ENCODE measurements at places on chromosomes 4 and X.

GRCh38 chr4:97457253-97457652, 686.0 kb downstream of the STPG2 start:
- DNase-seq: no peak

GRCh38 chr4:58163156-58163555, 1053.0 kb upstream of the IGFBP7 start:
- no peak for DNase-seq

DNA sequence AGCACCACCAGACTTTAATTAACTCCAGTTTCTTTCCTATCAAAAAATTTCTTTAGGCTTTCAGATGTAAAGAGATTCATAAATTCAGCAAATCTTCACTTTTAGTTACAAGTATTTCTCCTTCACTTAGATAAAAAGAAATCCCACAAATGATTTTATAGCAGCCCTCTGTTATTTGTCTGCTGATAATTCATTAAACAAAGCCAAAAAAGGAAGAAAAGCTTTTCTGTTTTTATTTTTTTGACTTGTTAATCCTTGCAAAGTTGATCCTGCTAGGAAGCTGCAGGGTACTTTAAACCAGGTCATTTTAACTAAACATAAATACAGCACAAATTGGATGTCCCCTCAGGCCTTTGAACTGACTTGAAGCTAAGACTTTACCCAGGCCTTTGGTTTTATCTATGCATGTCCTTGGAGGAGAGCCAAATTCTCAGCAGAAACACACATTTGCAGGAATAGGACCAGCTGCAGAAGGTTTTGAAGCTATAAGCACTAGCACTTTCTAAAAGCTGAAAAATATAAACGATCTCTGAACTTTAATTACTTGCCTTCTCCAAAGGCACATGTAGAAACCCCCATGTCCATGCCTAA, 57.5 kb downstream of the PCDH18 start:
- no peak for DNase-seq

- no peak for DNase-seq
Measured at GRCh38 chr4:153143527-153144348, 60.5 kb upstream of the TRIM2 start.

DNA sequence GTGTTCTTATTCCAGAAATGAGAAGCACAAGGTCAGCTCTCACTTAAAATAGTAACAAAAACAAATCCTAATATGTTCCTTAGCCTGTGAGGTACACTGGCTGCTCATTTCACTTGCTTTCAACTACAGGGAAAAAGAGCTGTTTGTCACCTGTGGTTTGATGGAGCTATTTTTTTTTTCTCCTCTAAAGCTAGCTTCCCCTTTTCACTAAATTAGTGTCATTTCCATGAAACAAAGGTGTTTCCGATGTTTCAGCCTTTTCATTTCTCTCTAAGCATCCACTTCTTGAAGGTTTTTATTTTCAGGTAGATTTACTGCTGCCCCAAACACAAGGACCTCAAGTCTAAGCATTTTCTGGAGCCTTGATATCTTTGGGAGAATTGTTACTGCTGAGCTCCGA, 148.6 kb downstream of the RBMX2 start:
- DNase-seq: no peak

GRCh38 chrX:675279-675954, 44.8 kb downstream of the SHOX start:
- DNase-seq: no peak

GRCh38 chrX:101682723-101683122, 23.1 kb upstream of the ARMCX2 start:
- DNase-seq: no peak

GRCh38 chrX:19886883-19887531, 393 bp downstream of the SH3KBP1 start:
- no peak for DNase-seq

DNA sequence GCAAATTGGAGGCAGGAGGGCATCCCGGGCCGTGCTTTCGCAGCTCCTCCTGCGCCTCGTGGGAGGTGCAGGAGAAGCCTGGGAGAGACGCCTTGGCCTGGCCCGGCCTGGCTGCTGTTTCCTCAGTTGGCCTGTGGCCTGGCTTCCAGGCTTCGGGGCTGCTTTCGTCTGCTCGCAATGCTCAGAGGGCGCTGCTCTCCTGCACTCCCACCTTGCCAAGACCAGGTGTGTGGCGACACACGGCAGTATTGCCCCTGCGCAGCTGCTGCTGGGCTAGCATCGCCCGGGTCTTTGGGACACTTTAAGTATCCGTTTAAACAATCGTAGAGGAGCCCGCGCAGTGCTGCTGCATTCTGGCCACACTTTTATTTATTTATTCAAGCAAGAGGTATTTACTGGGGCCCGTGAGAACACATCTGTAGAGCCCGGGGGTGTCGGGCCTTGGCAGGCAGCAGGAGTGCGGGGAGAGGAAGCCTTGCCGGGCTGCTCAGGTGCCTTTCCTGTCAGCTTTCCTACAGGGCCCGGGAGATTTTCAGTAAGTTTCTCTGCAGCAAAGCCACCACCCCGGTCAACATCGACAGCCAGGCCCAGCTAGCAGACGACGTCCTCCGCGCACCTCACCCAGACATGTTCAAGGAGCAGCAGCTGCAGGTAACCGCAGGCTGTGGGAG, 26.2 kb upstream of the HGFAC start:
- DNase-seq: no peak

- no peak for DNase-seq
Measured at GRCh38 chr4:95510145-95510544, 38.6 kb downstream of the UNC5C start.

DNA sequence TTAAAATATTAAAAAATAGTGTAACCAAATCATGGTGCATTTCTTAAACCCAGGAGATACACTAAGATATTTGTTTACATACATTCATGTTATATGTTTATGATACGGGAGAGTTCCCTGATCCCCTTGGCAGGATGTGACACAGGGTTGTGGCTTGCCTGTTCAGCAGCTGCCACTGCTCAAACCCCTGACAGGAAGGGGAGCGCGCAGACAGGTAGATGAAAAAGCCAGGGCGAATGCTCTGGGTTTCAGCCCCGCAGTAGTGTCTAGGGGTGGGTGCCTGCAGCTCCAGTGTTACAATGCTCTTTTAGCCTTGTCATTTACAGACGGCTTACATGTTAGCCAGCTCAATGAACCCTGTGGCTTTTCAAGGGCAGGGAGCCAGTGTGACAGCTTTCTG, 1343.8 kb upstream of the IGFBP7 start:
- DNase-seq: no peak

- no peak for DNase-seq
Measured at GRCh38 chr4:168535689-168536088, 38.8 kb downstream of the PALLD start.

- DNase-seq: no peak
Measured at GRCh38 chr4:99947608-99948007, 1.2 kb upstream of the DNAJB14 start.

DNA sequence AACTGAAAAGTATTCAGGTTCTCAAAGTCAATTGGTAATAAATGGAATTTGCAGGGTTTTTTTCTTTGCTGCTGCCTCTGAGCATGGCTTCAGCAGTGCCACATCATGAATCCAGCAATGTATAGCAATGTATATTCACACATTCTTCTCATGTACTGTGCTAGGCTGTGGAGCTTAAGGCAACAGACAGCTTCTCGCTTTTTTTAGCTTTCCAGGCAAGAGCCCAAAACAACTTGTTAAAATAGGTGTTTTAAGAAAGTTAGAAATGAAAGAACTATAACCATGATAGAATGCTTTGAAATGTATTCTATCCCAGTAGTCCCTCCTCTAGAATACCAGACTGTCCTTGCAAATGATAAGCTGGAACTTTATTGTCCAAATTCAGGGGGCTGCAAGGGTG, 30.4 kb downstream of the SMIM43 start:
- no peak for DNase-seq

DNA sequence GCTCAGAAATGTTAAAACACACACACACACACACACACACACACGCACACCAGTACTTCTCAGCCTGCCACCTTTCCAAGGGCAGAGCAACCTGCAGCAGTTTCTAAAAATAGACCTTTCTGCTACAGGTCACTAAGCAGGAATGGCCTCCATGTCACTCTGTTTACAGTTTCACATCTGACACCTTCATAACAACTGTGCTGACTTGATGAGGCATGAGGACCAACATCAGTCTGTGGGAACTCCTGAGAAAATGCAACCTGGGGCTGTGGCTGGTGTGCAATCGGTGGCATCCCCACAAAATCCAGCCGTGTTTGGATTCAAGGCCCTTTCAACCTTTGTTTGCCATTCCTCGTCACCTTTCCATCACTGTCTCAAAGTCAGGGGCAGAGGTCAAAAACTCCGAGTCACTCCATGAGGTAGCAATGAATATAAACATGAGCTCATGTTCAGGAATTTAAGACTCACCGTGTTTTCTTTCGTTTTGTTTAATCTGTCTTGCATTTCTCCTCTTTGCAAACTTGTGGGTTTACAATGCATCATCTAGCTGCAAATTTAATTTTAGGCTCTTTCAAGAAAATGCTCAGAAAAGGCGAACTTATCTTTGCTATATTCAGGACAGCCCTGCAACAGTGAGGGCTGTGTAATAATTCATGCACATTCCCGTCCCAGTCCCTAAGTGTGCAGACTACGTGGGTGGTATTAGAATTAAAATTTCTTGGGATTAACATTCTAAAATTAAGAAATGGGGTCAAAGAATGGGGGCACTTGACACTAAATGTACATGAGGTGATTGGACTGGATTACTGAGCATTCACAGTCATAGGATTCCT, 135.3 kb downstream of the SHROOM3 start:
- DNase-seq: no peak

DNA sequence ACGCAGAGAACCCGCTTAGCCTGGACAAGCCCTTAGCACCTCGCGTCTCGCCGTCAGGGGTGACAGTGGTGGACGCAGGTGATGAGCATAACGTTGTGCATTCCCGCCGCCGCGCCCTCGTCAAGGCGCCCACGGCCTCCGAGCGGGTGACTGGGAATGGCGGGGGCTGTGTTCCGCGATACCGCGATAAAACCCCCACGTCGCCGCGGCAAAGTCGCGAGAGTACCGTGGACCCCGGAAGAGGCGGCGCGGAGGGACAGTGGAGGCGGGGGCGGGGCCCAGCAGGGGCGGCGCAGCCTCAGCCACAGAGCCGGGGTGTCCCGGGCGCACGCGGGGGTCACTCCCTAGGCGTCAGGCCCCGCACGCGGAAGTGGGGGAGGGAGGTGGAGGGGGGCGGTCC, 53.8 kb downstream of the ZFYVE28 start:
- DNase-seq: peak; percentile 20

DNA sequence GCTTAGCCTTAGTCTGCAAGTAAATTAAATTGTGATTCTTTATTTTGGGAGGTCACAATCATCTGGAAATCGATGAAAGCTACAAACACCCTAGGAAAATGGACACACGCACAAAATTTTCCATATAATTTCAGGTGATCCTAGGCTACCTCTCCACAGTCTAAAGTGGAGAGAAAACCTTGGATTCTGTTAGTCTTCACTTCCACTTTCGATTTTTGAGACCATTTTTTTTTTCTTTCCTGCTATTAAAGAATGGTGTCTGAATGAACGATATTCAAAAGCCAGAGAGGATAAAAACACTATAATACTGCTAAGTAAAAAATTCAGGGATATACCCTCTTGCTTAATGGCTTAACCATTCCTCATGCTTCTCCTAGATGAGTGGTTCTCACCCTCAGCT, 1.7 kb downstream of the FBXL5 start:
- no peak for DNase-seq

DNA sequence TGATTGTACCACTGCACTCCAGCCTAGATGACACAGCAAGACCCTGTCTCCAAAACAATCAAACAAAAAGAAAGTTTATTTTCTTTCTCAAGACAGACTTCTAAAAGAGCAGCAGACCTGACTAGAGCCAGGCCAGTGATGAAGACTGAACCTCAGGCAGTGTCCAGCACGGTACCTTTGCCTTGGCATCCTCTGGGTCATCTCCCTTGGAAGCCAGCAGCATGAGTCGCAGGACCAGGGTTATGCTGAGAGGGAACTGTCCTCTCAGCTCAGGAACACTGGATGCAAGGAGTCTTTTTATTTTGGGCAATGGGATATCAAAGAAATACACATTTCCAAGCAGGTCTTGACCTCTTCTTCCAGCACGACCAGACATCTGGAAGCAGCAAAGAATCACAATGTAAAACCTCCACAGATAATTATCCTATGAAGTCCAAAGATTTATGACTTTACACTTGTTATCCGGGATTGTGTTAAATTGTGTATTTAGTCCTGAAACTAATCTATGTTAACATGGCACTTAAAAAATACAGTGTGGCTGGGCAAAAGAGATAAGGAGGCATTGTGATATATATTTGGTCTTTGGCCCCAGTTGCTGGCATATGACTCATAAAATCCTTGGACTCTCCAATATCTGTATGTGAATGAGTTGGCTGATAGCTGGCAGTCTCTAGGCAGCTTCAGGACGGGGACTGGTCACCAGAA, 66.0 kb upstream of the DDX60 start:
- no peak for DNase-seq

- no peak for DNase-seq
Measured at GRCh38 chr4:2928242-2929176, 34.7 kb downstream of the NOP14 start.

DNA sequence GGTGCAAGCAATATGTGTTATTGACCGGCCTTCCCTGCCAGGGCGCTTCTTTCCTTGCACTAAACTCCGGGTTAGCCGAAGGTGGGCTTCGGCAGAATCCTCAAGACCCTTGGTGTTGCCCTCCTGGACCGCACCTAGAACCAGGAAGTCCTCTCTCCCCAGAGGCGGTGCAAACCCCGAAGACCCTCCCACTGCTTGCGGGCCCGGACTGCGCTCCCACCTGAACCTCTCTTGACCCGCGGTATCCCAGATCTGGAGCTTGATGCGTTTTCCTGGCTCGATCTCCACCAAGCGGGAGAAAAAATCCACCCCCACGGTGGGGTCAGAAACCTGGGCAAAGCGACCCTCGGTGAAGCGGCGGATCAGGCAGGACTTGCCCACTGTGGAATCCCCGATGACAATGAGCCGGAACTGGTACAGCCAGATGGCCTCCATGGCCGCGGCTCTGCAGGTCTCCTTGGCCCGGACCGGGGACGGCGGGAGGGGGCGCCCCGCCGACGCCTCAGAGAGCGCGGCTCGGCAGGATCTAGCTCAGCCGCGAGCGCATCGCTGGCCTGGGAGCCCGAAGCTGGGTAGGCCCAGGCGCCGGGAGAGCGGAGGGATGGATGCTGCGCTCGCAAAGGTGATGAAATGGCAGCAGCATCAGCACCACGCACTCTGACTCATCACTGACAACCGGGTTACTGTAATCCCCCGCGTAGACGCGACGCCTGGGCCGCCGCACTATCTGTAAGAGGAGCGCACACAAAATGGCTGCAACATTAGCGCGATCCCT, at the start of gene RAB39B:
RAB39B (minus strand) TSS at position 638 of the 775 bp plus-strand sequence; CDS start at position 435, 203 bp downstream.
- DNase-seq: peak; percentile 40

- no peak for DNase-seq
Measured at GRCh38 chr4:54089875-54090274, 10.1 kb upstream of the GSX2 start.

GRCh38 chrX:103626855-103627254, 1.9 kb upstream of the TCEAL1 start:
- DNase-seq: no peak

- peak; percentile 16 for DNase-seq
Measured at GRCh38 chr4:83334425-83335241, at the start of gene HPSE. Gene HPSE, minus strand, starts transcription at chr4:83334848. Its CDS starts 66 bp downstream, at chr4:83334782.

DNA sequence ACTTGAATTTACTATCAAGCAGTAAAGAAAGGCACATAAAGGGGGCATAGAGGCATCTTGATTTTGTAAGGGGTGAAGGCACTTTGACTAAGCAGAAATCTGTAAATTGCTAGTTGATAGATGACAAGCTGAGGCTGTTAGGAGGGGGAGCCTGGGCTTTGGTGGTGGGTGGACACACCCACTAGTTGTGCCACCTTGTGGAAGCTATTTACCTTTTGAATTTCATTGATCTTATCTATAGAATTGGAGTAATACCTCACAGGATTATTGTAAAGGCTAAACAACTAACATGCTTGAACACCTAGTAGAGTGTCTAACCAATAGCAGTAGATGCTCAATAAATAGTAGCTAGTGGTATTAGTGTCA, 142.8 kb upstream of the KCNIP4 start:
- no peak for DNase-seq

Data from activated CD4-positive, CD25-positive, alpha-beta regulatory T cell treated with anti-CD3 and anti-CD28 coated beads, Interleukin-2, amount 50 U/mL, for 16 hours (primary cell).